ENCODE measurements at places on chromosomes 2 and 18.

DNA sequence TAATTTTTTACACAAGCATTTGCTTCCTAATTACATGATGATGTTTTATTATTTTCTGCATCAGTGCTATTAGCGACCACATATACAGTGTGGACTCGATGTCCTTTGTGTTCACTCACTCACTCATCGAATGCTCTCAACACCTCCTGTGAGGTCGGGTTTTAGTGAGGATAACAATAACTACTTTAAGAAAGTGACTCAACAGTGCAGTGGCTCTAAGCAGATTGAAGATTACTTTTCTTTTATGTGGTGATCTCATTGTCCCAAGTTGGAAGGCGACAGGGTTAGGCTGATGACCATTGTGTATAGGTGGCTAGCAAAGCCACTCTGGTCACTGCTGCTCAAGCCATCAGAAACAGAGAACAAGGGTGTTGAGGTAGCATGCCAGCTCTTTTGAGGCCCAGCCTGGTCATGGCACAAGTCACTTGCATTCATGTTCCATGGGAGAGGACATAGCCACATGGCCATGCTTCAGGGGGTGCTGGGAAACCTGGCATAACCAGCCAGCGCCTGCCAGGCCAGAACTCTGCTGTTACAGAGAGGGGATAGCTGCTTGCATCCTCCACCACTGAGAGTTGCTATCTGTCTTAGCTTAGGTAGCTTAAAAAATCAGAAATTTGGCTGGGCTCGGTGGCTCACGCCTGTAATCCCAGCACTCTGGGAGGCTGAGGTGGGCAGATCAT lies 60.4 kb downstream of the PDCL3 start:
- no peak for DNase-seq

DNA sequence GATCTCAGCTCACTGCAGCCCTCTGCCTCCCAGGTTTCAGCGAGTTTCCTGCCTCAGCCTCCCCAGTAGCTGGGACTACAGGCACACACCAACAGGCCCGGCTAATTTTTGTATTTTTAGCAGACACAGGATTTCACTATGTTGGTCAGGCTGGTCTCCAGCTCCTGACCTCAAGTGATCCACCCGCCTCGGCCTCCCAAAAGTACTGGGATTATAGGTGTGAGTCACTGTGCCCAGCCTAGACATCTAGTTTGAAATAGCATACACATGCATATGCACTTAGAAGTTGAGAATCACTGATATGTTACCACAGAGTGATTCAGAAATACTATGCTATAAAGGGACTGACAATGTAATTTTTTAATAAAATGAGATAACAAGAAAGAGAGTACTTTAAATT lies 69.8 kb upstream of the CDKL4 start:
- DNase-seq, result no peak

DNA sequence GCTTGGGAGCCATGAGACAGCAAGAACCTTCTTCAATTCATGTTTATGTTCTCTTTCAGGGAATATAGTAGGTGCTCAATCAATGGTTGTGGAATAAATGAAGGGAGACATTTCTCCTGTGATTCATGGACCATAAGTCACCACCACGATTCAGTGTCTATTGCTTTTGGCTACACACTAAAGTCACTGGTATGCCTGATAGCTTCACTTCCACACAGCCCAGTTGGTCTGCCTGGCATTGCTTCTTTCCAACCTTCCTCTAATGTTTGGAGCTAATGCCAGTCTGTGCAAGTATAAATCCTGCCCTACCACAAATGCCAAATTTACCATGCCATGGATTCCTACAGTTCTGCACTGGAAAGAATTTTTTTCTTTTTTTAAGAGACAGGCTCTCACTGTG lies 1.3 kb upstream of the CXCR1 start:
- DNase-seq, result no peak

- no peak for DNase-seq
Measured at GRCh38 chr2:210818473-210818872, 262.1 kb downstream of the CPS1 start.

GRCh38 chr18:13726972-13727331 lies 479 bp downstream of the RNMT start:
- DNase-seq, result peak; percentile 2

- DNase-seq, result peak; percentile 98
Measured at GRCh38 chr2:197434541-197435513, at the start of gene SF3B1. Gene SF3B1, minus strand, starts transcription at chr2:197435028. Its CDS starts 29 bp downstream, at chr2:197434999.

DNA sequence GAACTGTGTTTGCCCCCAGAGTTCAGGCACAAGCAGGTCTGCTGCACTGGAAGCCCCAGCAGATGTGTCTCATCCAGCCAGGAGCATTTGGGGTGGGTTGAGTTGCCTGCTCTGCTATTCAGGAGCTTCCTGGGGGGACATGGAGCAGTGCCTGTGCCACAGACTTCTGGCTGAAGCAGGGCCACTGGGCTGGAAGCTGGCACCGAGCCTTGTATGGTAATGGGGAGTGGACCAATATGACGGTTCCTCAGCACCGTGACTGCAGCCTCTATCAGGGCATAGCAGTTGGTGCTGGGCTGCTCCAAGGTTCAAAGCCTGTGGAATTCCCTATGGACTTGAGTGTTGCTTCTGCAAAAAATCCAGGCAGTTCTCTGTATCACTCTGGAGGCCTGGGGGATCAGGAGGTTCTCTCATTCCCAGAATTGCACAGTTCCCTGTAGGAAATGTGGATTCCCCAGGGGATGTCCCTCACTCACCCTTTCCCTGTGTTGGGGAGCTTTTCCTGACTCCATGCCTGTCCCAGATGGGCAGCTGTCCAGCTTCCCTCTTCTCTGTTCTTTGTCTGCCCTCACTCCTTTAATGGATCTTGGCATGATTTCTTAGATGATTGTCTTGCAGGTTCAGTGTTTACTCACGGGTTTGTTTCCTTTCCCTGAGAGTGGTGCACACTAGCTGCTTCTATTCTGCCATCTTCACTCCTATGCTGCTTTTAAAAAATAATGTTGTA lies 37.2 kb upstream of the THSD7B start:
- DNase-seq, result no peak

- no peak for DNase-seq
Measured at GRCh38 chr2:3954261-3954660, 250.9 kb downstream of the DCDC2C start.

DNA sequence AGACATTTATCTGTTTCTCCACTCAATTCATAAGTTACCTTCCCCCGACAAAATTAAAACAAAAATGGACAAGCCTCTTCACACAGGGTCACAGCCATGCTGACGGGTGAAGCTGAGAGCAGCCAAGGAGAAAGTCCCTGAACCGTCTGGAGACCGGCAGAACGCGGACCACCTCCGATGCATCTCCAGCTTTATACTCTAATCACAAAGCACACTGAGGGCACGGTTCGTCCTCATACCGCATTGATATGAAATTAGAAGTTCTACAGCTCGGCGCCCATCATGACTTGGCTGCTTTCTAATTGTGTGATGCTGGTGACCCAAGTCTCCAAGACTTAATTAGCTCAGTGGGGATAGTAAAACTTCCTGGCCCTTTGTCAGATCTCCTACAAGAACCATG lies 181.2 kb upstream of the PXDN start:
- DNase-seq, result no peak

- no peak for DNase-seq
Measured at GRCh38 chr2:17133052-17133671, 385.1 kb downstream of the RAD51AP2 start.

DNA sequence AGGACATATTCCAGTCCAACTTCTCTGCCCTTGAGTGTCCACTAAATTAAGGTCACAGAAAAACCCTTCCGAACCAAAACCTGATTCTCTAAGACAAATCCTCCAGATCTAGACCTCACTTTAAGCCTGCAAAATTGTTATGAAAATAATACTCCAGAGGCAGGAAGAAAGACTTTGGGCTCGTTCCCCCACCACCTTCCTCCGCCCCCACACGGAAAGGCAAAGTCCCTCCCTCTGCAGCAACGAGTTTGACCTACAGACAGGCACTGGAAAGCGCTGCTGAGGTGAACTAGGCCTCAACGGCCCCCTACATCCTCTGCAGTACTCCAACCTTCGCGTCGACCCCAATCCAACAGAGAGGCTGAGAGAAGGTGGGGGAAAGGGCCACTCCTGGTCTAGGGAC lies 808 bp downstream of the ATP5MC3 start:
- DNase-seq, result peak; percentile 41

- DNase-seq, result no peak
Measured at GRCh38 chr2:168224346-168224745, 23.0 kb downstream of the STK39 start.

GRCh38 chr2:223062396-223062795 lies 10.4 kb downstream of the KCNE4 start:
- no peak for DNase-seq

- DNase-seq, result no peak
Measured at GRCh38 chr2:65530547-65531320, 98.3 kb upstream of the SPRED2 start.

DNA sequence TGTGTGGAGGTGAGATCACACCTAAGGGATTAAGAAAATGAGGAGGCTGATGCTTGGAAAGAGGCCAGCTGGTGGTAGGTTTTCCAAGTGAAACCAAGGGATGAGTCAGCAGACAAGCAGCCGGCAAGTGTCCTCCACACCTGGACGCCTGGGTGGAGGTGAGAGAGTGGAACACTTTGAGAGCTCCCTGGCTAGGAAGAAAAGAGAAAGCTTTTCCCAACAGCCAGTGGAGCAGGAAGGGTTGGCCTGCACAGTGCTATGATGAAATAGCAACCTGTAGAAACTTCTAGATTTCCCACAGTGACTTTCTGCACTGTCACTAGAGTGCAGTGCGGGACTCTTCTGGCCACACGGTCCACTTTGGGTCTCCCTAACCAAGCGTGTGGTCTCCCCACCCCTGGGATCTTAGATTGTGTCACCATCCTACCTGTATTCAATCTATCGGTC lies 19.6 kb upstream of the IL37 start:
- no peak for DNase-seq

DNA sequence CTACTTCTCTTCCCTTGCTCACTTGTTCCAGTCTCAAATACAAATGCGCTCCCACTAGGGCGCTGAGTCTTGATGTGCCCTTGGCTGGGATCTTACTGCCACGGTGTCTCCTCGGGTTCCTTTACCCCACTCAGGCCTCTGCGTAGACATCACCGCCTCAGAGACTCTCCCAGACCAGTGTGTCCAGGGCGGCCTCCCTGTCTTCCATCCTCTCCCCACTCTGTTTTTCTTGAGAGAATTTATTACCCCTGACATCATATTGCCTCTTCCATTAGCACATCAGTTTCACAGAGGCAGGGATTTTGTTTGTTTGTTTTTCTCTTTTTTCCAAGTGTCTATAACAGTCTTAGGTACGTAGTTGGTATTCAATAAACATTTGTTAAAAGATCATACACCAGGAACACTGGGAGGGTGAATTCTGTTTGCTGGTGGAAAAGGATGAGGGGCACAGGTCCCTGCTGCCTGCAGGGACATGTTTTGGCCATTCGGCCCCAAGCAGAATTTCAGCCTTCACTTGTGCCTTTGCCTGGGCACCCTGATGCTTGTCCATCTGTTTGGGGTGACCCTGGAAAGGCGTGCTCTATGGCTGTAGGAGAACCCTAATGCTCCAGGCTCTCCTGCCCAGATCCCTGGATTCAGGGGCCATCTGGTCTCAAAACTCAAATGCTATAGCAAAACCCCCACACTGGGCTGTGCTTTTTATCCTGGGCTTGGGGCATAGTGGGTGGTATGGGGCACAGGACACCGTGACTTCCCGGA lies 55.0 kb downstream of the RPL37A start:
- no peak for DNase-seq

DNA sequence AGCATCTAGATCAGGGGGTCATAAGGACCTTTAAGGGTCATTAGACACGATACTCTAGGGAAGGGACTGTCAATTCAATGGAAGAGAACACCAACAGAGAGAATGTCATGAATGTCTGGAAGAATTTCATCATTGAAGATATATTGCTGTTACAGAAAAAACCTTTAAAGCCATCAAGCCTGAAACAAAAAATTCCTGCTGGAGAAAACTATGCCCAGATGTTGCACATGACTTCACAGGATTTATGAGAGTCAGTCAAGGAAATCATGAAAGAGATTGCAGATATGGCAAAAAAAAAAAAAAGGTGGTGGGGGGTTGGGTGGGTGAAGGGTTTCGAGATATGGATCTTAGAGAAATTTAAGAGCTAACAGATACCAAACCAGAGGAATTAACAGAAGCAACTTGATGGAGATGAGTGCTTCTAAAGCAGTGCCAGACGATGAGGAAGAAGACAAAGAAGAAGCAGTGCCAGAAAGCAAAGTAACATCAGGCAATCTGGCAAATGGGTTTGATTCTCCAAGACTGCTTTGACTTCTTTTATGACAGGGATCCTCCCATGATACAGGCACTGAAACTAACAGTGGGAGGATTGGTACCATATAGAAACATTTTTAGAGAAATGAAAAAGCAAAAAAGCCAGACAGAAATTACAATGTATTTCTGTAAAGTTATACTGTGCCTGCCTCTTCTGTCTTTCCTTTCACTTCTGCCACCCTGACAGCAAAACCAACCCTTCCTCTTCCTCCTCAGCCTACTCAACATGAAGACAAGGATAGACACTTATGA lies 28.5 kb downstream of the MAP4K3 start:
- no peak for DNase-seq

DNA sequence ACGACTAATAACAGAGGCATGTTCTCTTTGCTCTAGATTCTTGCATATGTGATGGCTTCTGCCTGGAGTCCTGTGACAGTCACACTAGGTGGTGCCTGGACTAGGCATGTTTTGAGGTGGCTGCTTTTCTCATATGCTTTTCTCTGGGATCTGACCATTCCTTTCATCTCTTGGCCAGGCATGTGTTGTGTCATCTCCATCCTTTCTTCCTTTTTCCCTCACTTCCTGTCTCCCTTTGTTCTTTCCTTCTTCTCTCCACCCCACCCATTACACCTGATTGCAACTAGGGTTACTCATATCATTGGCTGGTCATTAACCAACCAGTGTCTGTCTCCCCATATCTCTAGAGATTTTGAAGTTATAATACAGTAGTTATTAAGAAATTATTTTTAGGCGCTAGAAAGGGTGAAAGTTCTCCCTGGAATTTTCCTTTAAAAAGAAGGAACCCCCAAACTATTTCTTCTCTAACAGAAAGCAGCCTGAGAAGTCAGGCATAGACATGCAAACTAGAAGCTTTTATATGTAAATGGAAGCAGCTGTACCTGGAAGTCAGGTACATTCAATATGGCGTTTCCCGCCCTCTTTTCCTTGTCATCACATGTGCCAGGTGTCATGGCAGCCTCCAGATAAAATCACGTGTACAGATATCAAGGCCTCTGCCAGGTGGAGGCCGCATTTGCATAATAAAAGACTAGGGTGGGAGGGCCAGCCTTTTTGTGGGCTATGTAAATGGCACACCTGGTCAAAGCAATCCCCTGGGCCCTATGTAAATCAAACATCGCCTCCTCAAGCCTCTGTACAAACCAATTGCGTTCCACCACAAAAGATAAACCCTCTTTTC lies 220.4 kb upstream of the MEX3C start:
- DNase-seq, result no peak

DNA sequence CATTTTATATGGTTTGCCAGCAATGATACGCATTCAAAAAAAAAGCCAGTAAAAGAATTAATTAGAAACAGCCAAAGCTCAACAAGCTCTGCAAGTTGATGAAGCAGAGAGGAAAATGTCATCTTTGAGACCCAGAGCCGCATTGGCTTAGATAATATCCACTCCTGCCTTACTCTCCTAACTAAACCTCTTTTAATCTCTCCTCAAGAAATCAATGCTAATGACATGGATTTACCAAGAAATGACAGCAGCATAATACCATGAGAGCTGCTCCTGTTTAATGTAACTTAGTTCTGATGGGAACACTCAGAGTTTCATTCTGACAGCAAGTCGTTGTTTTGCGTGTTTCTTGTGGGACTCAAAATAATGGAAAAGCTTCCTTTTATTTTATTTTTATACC lies 1099.4 kb upstream of the PIK3C3 start:
- no peak for DNase-seq

GRCh38 chr2:174012347-174013314 lies 47.5 kb upstream of the SP3 start:
- peak; percentile 17 for DNase-seq

GRCh38 chr18:42929857-42930256 lies 185.6 kb downstream of the RIT2 start:
- DNase-seq, result no peak
